Endothelial cell of umbilical vein (primary cell): ENCODE measurements at places on chromosomes 5 and 9.

- no peaks in the 10 kb centered on the region for H3K27me3 ChIP-seq
- no peaks in the 10 kb centered on the region for H3K4me1 ChIP-seq
- no peak overlapping the region for H3K27ac ChIP-seq
- DNase-seq = no peak
These were observed 2.4 kb upstream of the LCN8 start for GRCh38 chr9:136760424-136760823.

- H3K36me3 ChIP-seq = peaks cover 3% of the 10 kb centered on the region
- H3K27ac ChIP-seq = no peak overlapping the region
- DNase-seq = no peak
- no peak overlapping the region for H3K4me3 ChIP-seq
- no peaks in the 10 kb centered on the region for H3K27me3 ChIP-seq
These were observed 1.1 kb upstream of the SNAPC3 start for GRCh38 chr9:15421532-15421931.

DNA sequence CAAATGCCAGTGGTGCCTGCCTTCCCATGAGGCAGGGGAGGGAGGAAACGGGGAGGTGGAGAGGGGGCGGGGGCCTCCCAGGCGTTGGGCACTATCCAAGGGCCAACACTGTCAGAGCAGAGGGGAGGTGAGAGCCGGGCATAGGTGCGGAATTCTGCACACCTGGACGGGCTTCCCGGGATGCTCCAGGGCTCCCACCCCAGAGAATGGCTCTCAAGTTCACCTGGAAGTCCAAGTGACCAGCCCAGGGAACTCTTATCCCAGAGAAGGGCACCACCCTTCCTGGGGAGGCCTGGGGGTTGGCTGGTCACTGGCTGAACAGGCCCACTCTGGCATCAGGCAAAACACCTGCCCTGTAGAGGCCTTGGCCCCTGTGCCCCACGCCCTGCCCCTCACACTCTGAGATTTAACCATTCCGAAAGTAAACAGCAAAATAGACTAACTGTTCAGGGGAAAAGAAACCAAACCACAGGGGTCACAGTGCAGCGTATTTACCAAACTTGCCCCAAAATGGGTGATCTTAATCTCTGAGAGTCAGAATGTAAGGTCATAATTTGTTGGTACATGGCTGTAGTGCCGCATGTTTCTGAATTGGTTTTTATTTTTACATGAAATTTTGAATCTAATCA is 2.7 kb downstream of the CSF2 start:
- DNase-seq = no peak
- H3K4me1 ChIP-seq = peaks cover 13% of the 10 kb centered on the region
- no peaks in the 10 kb centered on the region for H3K27me3 ChIP-seq

DNA sequence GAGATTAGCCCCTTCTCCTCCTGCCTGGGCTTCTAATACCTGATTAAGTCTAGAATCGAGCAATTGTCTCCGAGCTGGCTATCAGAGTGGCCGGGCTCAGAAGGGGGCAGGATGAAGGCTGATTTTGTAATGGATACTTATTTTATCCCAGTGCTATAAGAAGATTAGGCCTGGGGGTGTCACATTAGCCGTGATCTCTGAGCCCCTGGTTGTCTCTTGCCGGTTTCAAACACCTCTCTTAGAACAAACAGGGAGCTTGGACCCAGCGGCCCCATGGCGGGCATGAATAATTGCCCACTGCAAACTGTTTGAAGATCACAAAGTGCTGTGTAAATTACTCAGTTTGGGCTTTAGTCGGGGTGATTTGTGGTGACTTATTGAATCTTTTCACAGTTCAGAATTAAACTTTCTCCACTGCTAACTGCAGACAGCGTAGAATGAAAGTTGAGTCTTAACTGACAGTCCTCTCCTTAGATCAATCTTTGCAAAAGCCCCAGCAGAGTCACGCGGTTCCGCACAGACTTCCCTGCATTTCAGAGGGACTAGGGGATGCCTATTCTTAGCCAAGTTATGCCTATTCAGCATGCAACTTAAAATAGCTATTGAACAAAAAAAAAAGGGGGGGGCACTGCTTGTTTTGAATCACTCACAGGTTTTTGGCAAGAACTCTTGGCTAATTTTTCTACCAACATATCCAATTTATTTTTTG is 200.6 kb upstream of the IRX1 start:
- no peaks in the 10 kb centered on the region for H3K27me3 ChIP-seq
- DNase-seq = no peak
- no peaks in the 10 kb centered on the region for H3K4me1 ChIP-seq
- H3K36me3 ChIP-seq = no peaks in the 10 kb centered on the region
- H3K4me3 ChIP-seq = no peak overlapping the region

- H3K36me3 ChIP-seq = no peaks in the 10 kb centered on the region
- H3K27ac ChIP-seq = no peak overlapping the region
- no peaks in the 10 kb centered on the region for H3K4me1 ChIP-seq
- DNase-seq = no peak
- H3K27me3 ChIP-seq = no peaks in the 10 kb centered on the region
- no peak overlapping the region for H3K4me3 ChIP-seq
These were observed 466.4 kb upstream of the SMC2 start for GRCh38 chr9:103627731-103628130.

GRCh38 chr9:19914044-19914443 is 125.2 kb upstream of the SLC24A2 start:
- no peak overlapping the region for H3K27ac ChIP-seq
- no peaks in the 10 kb centered on the region for H3K36me3 ChIP-seq

- no peak overlapping the region for H3K27ac ChIP-seq
- no peaks in the 10 kb centered on the region for H3K4me1 ChIP-seq
These were observed 67.0 kb upstream of the NEK6 start for GRCh38 chr9:124190761-124191160.
